ENCODE measurements at places on chromosomes 1 and 21.

DNA sequence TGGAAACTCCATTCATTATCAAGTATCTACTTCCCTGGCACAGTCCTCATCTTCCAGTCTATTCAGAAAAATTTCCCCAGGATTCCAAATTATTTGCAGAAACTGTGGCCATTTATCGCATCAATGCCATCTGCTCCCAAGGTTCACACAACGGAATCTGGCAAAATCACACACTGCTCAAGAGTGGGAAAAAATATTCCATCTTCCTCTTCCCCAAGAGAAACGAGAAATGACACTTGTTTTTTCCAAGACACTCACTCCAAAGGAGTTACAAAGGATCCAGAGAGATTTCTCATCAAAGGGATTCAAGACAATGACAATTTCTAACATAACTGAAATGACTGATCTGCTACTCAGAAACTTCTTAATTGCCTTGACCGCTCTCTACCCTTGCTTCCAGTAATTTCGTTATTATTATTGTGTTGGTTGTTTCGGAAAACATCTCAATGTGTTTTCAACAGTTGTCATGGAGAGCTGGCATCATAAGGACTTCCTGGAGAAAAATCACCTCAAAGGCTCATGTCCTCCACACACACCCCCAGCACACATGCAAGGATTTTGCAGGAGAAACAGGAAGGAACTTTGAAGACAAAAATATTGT, 128.0 kb downstream of the PSMG1 start:
- no peak for DNase-seq

DNA sequence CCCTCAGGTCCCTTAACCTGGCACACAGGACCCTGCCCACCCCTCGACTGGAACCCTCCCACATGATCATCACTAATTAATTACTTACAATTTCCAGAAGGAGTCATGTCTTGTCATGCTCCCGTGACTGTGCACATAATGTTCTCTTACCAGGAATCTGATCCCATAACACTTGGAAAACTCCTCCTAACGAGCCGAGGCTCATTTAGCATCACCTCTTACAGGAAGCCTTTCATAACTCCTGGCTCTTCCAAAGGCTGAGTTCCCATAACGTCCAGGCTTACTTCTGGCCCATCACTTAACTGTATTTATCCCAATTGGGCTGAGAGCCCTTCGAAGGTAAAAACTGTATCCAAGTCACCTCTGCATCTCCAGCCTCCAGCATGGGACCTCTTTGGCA, 147.9 kb upstream of the JUN start:
- no peak for DNase-seq

DNA sequence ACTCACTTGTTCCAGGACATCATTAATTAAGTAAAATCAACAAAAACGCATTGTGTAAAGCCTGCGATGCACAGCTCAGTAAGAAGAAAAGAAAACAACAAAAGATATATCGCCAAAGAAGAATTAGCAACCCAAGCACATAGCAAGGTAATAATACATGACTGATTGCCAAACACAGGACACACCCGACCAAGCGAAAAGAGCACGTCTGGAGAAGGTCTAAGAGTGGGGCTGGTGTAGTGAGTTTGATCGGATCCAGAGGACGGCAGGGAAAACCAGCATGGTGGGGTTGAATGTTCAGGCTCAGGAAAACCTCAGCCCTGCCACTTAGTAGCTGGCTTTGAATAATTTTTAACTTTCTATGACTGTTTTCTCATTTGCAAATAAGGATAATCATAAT, 69.8 kb downstream of the JAK1 start:
- no peak for DNase-seq

DNA sequence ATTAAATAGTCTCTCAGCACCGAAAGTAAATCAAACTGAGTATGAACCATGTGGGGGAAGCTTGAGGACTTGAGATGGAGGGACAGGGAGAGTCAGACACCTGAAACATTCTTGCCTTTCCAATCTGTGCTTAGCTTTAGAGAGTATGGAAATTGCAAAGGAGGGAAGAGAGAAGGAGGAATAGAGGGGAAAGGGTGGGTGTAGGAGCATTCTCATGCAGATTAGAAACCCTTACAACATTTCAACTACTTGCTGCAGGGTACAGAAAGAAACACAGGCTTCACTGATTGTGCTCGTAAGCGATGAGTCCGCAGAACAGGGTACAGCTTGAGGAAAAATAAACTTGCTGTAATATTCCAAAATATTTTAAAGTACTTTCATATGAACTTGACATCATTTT, 73.8 kb downstream of the NIBAN1 start:
- DNase-seq: no peak

DNA sequence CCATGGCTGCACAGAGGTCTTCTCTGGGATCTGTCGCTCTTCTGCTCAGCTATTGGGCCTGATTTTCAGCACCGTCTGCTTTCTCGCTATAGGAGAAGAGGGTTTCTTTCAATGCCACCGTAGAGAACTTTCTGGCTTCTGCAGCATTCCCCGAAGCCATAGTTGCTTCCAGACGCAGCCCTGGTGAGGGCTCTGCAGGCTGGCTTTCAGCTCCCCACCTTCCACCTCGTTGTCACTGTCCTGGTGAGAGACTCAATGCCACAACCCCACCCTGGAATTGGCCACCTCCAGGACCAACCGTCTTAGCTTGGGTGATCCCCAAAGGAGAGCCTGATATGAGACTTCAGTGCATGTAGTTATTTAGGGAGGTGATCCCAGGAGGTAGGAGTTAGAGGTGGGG, 12.0 kb upstream of the PRKCZ start:
- no peak for DNase-seq

DNA sequence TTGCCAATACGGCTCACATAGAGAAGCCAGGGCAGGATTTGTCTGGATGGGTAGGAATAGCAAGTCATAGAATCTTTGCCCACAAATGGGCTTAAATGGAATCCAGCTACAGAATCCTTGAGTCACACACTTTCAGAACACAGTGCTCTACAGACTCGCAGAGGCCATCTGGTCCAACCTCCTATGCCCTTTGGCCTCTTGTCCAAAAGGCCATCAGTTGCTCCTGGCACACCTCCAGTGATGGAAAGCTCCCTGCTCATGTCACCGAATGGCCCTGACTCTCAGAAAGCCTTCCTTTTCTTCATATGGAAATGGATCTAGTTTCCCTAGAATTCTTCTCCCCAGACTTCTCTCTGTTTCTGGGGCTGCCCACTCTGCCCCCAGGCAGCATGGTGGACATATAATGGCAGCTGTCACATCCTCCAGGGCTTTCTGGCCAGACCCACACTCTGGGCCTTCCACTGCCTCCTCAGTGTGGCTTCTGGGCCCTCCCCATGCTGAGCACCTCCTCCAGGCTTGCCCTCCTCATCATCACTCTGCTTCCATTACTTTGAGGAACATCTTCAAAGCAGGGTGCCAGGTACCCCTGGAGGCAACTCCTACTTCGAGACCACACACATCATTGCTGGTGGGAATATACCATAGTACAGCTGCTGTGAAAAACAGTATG, 33.6 kb upstream of the TRABD2B start:
- no peak for DNase-seq

- no peak for DNase-seq
Measured at GRCh38 chr1:55338448-55338820, 123.3 kb upstream of the USP24 start.

- DNase-seq: no peak
Measured at GRCh38 chr1:111801071-111801850, 45.6 kb downstream of the DDX20 start.

DNA sequence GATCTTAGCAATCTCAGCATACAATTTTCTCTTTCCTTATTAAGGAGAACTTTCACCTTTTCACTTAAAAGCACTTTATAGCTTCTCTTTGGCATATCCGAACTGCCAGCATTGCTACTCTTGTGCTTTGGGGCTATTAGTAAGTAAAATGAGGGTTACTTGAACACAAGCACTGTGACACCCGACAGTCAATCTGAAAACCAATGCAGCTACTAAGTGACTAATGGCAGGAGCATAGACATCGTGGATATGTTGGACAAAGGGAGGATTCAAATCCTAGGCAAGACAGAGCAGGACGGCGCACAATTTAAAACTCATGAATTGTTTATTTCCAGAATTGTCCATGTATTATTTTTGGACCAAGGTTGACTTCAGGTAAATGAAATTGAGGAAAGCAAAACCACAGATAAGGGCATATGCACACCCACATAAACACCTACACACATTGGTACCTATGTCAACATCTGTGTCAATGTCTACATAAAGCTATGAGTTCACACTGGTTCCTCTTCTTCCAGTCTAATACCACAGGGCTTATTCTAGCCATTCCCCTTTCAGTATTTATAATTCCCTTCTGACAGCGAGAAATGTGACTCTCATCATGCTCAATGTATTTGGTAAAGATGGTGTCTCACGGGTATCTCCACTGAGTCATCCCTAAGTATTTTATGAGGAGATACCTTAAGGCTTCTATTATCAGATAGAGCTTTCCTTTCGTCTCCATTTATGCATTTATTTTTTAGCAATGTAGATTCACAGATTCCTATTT, 75.3 kb upstream of the RALGPS2 start:
- DNase-seq: no peak

GRCh38 chr1:5914676-5915365, 77.4 kb downstream of the NPHP4 start:
- DNase-seq: no peak

- no peak for DNase-seq
Measured at GRCh38 chr1:160876311-160876710, 8.7 kb downstream of the ITLN1 start.

DNA sequence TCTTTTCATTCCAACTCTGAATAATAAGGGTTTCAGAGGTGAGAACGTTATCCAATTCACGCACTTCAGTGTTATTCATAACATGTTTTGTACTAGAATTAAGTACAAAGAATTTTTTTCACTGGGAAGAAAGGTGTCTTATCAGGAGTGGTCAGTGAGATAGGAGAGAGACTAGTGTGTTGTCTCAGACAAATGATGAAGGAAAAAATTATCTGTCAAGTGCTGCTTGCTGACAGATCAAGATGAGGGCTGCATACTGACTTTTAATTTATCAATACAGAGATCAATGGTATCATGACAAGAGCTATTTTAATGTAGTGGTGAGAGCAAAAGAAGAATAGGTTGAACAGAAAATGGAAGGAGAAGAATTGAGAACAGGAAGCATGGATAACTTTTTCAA, 402.4 kb downstream of the KCNT2 start:
- DNase-seq: no peak

DNA sequence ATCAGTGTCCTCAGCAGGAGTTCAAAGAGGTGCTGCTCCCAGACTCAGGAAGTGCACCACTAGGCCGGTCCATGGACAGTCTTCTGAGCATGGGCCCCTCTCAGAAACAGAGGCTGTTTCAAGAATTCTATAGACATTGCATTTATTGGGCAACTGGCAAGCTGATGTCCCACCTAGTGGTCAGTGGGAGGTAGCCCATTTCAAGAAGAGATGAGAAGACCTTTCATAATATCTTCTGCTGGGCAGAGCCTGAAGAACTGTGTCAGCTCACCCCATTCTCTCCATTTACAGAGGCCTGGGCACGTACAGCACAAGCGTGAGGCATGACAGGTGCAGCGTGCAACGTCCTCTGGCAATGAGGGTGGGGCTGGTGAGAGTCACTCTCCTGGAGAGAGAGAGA, 216.0 kb downstream of the DYRK1A start:
- no peak for DNase-seq

DNA sequence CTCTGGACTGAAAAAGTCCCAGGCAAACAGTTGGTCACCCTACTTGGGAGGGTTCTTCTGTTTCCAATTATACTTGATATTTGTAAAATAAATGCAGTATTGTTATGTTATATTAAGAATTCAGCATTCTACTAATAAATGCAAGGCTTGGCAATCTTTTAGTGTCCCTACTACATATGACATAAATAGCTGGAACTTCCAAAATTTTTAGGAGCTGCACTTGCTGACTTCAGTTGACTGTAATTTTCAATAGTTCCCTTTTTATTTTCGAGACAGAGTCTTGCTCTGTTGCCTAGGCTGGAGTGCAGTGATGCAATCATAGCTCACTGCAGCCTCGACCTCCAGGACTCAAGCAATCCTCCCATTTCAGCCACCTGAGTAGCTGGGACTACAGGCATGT, 20.0 kb downstream of the FOXD3 start:
- no peak for DNase-seq

- no peak for DNase-seq
Measured at GRCh38 chr1:208081972-208082371, 162.2 kb downstream of the PLXNA2 start.

DNA sequence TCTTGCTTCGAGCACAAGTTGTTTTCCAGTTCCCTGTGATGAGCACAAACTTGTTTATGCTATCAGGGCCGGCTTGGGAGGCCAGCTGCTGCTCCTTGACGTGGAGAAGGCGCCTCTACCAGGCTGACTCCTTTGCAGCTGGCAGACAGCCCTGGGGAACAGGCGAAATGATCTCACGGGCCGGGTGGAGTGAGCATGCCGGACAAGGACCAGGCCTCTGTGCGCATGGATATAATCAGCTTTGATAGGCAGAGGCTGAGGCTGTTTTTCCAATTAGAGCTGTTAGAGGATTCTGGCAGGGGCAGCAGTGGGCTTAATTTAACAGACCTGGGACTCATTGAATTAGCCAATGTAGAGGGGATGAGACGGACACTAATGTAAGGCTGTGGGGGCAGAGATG, 38.9 kb downstream of the FAM163A start:
- DNase-seq: no peak

DNA sequence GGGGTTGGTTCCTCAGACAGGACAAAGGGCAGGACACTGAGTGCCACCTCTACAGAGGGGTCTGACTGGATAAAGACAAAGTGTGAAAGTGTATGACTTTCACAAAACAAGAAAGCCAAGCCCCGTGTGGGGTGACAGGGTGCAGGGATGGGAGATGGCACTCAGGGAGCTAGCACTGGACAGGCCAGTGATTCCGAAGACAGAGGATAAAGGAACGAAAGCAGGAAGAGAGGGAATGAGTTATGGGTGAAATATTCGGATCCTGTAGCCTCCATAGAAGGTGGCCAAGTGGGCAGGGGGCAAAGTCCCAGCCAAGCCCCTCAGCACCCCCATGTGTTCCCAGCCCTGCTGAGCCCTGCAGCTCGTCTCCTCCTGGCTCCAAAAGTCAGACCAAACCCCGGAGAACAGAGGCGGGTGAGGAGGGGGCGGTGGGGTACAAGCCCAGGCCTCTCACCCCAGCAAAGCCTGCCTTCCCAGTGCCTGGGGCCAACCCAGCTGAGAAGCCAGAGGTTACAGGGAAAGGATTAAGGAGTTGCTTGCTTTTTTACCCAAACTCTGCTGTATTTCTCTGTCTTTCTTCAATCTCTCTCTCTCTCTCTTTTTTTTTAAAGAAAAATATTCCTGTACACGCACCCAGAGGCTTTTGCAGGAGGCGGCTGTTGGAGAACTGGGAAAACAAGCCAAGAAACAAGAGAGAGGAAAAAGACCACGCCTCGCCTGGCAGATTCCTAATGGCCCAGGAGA, 14.0 kb upstream of the WASF2 start:
- no peak for DNase-seq
